D341Med (cell line): ENCODE measurements at places on chromosomes 3 and 15.

GRCh38 chr3:158420654-158421396, 150.2 kb upstream of the MLF1 start:
- no peak for DNase-seq

GRCh38 chr15:65326117-65326526, 21.6 kb downstream of the RNU5B-1 start:
- peak; percentile 30 for DNase-seq

DNA sequence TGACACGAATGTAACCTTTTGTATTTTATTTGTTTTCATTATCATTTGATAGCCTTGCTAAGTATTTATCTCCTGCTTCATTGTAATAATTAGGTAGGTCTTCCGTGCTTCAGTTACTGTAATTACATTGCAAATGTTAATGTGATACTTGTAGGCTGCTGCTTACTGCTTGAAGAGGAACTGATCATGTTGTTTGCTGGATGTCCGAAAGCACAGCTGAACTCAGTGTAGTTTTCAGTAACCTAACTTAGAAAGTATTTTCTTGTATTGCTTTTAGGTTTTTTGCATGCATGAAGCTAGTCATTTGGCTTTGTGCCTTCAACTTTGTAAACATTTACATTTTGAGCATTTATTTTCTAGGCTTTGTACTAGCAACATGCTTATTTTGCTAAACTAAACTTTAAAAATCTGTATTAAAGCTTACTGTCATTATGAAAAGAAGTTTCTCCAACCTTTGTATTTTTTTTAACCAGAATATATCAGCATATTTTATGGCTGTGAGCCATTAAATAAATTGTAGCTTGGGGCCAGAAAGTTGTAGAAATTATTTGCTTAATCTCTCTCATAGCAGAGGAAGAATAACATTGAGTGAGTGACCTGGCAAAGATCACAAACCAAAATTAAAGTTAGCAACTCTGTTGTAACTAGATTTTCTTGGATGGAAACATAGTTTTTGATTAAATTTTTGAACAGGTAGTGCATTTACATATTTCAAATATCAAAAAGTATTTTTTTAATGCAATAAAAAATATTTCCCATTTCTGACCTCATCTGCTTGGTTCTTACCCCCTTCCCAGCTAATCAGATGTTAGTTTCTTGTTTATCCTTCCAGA, 30.7 kb downstream of the SACM1L start:
- no peak for DNase-seq

GRCh38 chr3:11832981-11833905, 13.4 kb downstream of the TAMM41 start:
- DNase-seq, result no peak

DNA sequence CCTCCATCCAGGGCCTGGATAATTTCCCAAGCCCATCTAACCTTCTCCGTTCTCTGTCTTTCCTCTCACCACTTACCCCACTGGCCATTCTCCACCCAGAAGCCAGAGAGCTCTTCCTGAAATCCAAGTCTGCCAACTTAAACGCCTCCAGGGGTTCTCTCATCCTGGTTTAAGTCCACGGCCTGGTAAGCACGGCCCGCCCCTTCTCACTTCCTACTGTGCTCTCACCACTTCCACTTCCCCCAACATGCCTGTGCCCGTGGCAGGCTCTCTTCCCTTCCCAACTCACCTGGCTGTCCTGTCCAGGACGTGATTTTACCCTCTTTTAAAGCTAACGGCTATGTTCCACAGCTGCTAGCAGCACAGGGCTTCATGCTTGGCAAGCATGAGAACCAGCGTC, 1.7 kb upstream of the CX3CR1 start:
- DNase-seq, result no peak

DNA sequence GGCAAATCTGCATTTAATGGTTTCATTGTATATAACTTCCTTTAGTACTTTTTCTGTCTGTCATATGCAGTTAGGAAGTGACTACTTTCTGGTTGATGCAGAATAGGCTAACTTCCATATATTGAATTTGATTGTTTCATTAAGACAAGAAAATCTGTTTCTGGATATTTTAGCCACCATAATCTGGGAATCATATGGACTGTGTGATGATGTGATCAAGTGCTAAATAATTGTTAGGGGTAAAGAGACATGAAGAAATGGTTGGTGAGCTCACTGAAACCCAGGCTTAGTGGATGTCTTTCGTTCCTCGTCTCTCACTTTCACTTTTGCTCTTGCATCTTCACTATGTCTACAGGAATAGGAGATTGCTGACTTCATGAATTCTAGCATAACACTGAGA, 3.5 kb upstream of the MNS1 start:
- no peak for DNase-seq

GRCh38 chr3:21894459-21895340, 143.7 kb upstream of the ZNF385D start:
- DNase-seq, result no peak

GRCh38 chr3:27031476-27031875, 337.7 kb downstream of the NEK10 start:
- no peak for DNase-seq

DNA sequence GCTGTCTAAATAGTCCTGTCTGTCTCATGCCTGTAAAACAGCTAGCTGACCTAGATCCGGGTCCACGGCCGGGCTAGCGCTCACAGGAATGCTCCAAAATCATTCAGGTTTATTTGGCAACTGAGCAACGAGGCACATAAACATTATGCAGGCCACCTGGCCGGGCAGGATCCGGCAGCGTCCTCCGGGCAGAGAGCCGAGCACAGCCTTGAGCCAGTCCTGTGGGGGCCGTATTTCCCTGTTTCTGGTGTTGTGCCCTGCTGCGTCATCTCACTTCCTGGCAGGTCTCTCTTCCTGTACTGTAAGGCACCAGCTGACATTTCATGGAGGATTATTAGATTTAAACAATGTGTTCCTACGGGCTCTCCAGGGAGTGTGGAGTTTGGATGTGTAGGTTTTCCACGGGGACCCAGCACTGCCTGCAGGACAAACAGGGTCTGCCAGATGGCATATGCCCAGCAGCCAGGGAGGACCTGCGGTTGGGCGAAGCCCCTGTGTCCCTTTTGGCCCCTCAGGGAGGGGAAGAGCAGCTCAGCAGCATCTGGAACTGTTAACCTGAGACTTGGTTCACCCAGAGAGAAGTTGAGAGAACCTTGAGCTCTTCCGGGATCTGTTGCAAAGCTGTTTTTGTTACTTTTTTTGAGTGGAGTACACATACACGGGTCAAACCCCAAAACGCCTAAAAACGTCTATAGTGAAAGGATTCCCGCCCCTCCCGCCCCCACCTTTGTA, 16.6 kb upstream of the LRRK1 start:
- no peak for DNase-seq

DNA sequence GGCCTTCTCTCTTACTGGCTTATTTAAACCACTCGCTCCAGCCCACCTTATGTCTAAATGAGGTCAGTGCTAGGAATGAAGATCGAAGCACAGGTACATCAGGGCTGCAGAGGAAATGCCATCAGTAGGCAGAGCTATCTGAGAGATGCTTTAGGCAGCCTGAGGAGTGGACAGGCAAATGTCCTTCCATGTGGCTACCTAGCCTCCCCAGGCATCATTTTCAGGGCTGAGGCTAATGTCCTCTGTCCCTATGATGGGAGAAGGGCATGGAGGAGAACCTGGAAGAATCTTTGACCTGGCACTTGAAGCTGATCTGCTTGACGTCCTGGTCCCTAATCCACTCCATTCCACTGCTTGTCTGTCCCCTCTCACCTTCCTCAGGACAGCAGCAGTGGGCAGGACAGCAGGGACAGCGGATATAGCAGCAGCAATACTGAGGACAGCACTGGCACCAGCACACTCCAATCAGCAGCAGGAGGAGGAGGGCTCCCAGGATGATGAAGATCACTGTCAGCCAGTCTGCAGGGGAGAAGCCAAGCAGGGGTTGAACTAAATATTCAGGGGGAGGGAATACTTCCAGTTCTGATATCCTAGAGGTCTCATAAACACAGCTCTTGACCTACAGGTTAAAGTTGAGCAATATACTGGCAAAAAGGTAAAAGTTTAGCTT, 21.0 kb downstream of the ILDR1 start:
- DNase-seq, result no peak

DNA sequence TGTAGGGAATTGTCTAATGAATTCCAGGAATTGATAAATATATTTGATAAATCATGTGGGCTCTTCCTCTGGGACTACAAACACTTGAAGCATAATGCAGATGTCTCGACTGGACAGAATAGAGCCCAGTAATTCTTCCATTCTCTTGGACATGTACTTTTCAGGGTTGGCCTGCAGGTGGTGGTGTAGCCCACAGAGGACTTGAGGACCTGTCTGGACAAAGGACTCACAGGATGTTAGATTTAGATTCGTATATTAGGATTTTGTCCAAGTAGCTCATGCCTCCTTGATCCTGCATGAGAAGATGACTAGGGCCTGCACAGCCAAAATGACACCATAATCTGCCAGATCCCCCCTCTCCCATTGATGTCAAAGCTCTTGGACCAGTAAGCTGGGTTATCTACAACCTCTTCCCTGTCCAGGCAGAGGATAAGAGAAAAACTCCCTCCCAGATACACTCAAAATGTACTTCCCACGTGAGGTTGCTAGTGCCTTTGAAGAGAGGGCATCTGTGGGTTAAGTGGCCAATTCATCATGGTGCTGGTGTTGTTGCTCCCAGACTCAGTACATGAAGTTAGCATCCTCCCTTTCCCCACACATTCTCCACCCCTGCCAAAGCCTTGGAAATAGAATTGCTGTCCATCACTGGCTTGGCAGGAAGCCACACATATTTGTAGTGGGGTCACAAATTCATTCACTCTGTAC, 88.6 kb upstream of the ZNF280D start:
- peak; percentile 56 for DNase-seq

- DNase-seq, result no peak
These were observed 466.3 kb upstream of the EPHA3 start for GRCh38 chr3:88641033-88641604.

DNA sequence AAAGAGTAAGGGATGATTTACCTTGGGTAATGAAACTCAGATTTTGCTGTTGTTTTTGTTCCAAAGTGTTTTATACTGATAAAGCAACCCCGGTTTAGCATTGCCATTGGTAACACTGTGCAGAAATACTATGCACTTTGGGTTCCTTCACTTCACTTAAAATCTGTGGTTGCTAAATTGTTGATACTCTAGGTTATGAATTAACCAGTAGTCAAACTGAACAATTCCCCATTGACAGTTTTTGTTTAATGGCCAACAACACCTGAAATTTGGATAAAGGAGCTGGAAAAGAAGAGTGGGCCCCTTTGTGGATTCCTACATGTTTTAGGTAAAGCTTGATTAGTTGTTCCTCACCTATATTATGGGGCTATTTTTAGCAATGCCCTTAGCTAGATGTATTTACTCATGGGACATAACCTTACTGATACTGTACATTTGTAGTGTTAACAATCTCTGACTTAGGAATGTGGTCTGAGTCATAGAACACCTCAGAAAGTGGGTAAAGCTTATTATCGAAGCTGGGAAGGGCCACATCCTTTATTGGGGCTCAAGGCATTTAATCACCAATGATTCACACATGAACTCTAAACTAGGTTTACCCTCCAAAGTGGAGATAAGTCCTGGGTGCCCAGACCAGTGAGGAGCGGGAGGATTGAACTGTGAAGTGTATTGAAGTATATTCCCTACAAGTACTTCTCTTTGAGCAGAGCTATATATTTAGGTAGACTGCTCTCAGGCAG, 29.5 kb upstream of the THRB start:
- DNase-seq, result no peak

DNA sequence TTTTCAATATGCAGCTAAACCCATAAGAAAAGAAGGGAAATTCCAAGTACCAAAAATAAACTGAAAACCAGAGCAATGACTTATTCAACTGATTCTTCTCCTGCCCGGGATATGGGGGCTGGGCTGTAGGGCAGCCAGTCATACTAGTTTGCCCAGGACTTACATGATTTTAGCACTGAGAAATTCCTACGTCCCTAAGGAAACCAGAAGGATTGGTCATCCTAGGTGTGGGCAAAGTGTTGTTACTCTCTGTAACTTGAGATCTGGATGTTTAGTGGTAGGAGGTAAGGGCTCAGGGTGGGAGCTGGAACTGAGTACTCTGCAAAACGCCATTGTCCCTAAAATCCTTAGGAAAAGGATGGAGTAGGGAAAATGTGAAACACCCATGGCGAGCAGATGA, 1.2 kb upstream of the DAZL start:
- no peak for DNase-seq

GRCh38 chr3:142987707-142988106, 13.7 kb upstream of the U2SURP start:
- DNase-seq, result no peak

DNA sequence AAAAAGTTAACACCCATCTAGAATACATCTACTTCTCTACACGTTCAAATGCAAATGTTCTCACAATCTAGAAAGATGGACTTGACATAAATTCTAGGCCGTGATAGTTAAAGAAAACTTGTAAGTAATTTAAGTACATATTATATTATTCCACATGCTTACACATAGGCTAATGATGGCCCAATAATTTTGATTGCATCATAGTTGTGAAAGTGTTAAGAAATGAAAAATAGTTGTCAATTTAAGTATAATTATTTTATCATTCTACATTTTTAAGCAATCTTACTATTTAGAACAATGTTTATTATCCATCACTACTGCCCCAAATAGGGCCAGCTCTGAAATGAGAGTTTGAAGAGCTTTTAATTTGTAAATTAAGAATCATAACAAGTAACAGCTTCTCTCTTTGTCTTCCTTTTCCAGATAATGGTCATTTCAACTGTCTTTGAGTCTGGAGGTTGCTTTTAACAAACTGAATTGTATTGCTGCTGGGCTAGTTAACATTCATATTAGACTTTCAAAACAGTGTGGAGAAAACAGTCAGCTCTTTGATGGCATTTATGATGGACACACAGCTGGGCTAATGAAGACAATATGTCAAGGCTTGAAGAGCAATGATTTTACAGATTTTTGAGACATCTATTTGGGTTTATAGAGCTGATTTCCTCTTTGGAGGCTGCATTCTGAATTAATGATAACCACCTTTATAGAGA, 246.1 kb upstream of the KCNH8 start:
- DNase-seq, result no peak

- no peak for DNase-seq
These were observed 117.0 kb downstream of the P3H2 start for GRCh38 chr3:190003681-190004123.

GRCh38 chr3:40223856-40224255, 85.7 kb upstream of the EIF1B start:
- DNase-seq, result no peak

DNA sequence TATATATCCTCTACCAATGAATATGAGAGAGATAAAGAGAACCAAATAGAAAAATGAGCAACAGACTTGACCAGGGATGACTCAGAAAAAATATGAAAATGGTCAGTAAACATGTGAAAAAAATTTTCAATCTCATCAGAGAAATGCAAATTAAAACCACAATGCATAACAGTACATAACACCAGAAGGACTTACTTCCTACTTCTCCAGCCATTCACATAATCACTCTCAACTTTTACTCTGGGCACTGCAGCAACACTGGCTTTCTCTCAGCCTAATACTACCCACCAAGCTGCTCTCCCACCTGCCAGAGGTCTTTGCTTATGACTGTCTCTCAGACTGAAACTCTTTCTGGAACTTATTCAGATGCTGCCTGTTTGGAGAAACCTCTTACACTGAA, 49.4 kb downstream of the DPH6 start:
- no peak for DNase-seq

- DNase-seq, result no peak
These were observed 145.6 kb upstream of the MRPS22 start for GRCh38 chr3:139198186-139198585.
